ENCODE measurements at places on chromosomes 6 and 20.

- no peak for DNase-seq
Measured at GRCh38 chr6:126724821-126725220, 384.9 kb downstream of the CENPW start.

DNA sequence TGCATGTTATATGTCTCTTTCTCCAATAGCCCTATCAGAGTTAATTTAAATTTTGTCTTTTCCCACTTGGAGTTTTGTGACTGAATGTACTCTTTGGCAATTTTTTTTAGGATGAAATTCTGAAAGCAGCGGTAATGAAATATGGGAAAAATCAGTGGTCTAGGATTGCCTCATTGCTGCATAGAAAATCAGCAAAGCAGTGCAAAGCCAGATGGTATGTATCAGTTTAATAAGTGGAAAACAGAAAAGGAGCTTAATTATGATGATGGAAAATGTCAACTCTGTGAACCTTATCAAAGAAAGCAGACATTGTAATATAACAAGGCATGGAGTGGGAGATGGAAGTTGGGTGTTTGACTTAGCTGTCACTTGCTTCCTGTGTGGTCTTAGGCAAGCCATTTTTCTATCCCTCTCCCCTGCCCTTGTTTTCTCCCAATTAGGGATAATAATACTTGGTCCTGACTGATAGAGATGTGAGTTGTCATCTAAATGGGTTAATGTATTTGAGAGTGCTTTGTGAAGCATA lies 2.7 kb downstream of the CDC5L start:
- no peak for DNase-seq

- DNase-seq, result no peak
Measured at GRCh38 chr6:28643017-28643740, 117.5 kb downstream of the GPX5 start.

GRCh38 chr20:63043348-63044203 lies 36.8 kb upstream of the BHLHE23 start:
- no peak for DNase-seq

- DNase-seq, result no peak
Measured at GRCh38 chr6:169212436-169212835, 41.2 kb downstream of the THBS2 start.

- DNase-seq, result no peak
Measured at GRCh38 chr6:134850721-134851305, 99.1 kb downstream of the ALDH8A1 start.

GRCh38 chr20:61129311-61129710 lies 122.8 kb upstream of the CDH4 start:
- no peak for DNase-seq

DNA sequence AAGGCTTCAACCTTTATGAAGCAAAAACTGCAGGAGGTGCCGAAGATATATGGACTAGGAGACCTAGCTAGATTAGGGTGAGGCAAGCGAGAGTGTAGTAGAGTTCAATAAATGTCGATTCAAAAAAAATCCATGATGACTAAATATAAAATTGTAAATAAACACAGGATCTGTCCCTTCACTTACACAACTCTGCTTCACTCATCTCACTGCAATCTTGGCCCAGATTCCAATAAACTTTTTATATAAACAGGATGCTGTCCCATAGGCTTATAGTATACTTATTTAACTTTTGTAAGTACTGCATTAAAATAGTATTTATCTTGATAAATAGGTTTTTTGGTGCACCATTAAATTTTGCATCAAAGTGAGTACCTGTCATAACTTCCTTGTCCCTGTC lies 648.4 kb upstream of the NRSN1 start:
- DNase-seq, result no peak

DNA sequence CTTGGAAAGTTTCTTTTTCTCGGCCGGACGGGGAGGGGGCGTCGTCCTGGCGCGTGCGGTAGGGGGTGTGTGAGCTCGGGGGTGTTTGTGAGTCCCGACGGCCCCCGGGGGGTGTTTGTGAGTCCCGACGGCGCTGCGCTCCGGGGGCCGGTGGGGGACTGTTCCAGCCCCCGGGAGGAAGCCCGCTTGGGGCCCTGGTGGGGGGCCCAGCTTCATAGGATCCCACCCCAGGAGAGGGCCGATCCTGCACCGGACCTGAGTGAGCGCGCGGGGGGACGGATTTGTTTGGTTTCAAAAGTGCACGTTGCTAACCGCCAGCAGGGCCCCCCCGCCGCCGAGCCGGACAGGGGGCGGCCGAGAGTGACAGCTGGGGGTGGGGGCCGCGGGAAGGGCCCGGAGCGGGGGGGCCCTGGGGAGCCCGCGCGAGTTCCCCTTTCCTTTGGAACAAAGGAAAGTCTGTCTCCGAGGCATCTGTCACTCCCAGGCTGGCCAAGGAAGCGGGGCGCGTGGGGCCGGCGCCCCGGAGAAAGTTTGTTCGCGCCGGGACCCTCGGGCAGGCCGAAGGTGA lies 485 bp downstream of the TGIF2 start:
- DNase-seq, result no peak

DNA sequence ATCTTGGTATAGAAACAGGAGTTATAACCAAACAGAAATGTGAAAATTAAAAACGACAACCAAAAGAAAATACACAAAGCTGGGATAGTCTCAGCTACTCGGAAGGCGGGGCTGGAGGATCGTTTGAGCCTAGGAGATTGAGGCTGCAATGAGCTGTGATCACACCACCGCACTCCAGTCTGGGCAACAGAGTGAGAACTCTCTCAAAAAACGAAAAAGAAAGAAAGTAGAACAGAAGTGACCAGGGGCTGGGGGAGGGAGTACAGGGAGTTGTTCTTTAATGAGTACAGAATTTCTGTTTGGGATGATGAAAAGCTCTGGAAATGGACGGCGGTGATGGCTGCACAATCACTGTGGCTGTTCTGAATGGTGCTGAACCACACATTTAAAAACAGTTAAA lies 5.9 kb downstream of the GMEB2 start:
- no peak for DNase-seq

GRCh38 chr20:62061851-62062423 lies 3.7 kb downstream of the TAF4 start:
- DNase-seq, result no peak

GRCh38 chr20:33696448-33696847 lies 10.3 kb upstream of the E2F1 start:
- no peak for DNase-seq

DNA sequence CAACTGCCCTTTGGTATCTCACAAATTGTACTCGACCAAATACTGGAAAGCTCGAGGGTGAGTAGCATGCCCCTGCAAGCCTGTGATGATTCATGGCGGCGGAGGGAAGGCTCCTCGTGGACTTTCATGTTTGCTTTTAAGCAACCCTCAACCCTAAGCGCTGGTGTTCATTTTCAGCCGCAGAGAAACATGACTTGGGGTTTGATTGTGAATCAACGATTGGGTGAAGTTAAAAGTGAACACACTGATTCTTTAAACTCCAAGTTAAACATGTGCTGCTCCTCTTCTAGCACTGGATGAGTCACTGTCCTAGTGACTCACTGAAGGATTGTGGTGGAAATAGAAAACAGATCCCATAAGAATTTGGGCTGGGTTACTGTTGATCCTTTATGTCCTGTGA lies 8.3 kb downstream of the CD109 start:
- DNase-seq, result no peak

DNA sequence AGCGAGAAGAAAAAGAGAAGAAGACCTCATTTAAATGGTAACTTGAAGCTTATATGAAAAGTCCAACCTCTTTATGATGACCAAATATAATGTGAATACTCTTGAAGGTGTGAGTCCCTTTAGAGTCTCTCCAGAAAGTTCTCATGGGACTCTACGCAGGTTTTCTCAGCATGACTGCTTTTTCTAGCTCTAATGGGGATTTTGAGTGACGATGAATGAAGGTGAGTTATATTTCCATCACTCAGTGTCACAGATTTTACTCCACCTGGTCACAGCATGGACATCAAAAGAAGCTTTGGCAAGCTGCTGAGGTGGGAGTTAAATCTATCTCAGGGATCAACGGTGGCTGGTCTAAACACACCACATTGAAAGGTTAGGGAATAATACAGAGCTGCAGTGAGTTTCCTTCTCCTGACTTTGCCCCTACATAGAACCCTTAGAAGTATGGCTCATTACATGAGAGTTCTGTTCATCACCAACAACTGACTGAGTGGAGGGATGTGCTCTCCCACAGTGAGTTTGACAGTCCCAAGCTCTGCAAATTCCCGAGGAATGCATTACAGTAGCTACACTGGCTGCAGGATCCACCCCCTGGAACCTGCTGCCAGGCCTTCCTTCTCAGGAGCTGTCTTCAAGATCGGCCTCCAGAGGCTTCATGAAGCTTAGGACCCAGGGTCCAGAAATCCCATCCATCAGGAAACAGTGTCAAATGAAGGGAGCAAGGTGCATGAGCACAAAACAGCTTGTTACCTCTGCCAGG lies 126.8 kb downstream of the FOXC1 start:
- DNase-seq, result no peak

DNA sequence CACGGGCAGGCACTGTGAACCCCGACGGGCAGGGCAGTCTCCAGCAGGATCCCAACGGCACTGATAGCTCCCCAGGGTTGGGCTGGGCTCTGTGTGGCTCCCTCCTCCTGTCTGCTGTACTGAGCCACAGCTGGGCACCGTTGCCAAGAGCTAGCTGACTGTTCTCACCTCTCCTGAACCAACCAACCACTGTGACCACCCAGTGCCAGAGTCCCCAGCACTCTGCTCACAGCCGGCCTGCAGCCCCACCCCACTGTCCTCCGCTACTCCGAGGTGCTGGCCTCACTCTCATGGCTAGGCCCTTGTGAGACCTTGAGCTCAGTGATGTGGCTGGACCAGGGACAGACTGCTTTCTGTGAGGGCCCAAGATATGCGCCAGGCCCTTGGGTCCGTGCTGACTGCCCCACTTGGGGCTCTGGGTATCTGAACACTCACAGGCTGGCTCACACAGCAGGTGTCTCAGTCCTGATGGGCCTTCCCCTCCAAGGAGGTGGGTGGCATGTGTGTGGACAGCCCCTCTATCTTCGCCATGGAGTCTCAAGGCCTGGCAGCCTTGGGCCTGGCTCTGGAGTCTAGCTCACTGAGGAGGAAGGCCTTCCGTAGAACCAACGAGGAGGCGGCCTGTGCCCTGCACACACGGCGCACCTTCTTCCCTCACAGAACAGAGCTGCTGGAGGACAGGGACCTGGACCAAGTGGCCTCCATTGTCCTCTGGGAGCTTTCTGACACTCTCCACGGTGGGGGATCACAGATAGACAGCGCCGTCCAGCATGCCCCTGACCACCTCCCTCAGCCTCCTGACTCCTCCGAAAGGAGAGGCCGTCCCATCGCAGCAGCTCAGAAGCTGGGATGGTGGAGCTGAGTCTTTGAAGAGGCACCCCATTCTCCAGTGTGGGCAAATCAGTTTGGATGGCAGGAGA lies 53.5 kb downstream of the TCP11 start:
- no peak for DNase-seq

GRCh38 chr6:139364302-139364981 lies 10.0 kb downstream of the CITED2 start:
- DNase-seq, result no peak

GRCh38 chr6:26105109-26105730 lies 18.0 kb downstream of the HFE start:
- no peak for DNase-seq

GRCh38 chr20:62172666-62173065 lies 10.2 kb upstream of the MTG2 start:
- DNase-seq, result no peak

GRCh38 chr6:3351829-3352524 lies 93.2 kb downstream of the PSMG4 start:
- no peak for DNase-seq

DNA sequence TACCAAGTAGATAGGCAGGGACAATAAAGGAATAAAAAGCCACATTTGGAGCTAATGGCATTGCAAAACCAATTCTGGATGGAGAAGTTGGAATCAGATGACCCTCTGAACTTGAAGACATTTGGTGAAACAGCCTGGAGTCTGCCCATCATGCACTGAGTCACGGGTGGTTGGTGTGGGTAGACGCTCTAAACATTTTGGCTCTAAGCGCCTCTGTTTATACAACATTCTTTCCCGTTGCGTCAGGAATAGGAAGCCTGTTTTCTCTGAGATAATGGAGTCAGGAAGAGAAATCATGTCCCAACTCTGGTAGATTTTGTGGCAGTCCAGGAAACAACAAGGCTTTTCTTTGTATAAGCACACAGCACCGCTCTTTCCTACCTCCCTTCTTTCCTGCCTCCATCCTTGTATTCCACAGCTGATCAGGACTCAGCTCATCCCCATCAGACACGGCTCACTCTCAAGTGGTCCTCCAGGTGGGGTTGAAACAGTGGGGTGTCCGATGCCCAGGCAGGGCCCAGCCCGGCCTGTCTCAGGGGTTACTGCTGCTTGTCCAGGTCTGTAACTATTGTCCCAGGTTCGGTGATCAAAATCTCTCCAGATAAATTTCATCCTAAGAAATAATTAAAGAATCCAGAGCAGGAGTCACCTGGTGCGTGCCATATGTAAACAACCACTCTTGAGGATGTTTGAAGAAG lies 12.1 kb upstream of the RAMACL start:
- no peak for DNase-seq

DNA sequence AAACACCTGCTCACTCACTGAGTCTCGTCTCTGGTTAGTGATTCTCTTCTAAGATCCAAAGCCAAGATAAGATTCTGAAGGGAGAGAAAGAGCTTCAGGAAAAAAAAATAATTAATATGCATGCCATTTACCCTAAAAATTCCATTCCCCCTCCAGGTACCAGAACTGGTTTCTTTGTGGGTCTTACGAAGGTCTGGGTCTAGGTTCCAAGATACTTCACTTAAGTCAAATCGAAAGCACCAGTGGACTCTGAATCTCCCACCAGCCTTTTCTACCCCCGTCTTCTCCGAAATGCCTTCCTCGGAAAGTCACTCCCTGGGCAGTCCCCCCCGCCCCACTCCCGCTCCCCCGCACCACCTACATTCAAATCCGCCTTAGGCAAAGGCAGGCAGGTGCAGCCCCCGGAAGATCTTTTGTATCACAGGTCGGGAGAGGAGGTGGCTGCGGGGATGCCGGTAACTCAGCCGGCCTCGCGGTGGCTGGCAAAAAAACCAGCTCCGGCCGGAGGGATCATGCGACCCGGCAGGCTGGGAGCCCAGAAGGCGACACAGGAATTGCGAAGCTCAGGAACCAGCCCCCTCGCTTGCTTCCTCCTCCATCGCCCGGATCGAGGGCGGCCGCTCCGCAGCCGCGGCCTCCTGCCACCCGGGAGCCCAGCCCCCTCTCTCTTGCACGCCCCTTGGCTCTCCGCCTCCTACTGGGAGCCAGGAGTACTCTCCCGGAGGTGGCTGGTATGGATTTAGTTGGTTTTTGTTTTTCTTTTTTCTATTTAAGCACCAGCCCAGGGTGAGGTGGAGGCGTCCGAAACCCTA lies at the start of gene BCL2L1:
BCL2L1 (minus strand) TSS at position 612 of the 812 bp plus-strand sequence. CDS start 650 bp downstream, outside the sequence.
- peak; percentile 56 for DNase-seq

DNA sequence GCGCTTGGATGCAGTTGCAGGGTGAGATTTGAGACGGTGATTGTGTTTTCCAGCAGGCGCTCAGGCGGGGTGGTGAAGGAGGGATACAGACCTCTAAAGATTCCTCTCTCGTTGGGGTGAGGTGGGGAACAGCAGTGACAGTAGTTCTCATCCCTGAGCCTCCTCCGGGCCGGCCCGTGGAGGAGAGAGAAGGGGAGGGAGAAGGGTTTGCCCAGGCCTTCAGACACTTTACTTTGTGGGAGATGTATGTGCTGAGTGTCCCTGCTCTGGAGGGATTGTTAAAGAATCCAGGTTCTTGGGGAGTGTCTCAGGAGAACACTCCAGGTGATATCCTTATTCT lies 41.0 kb downstream of the PSMB9 start:
- DNase-seq, result no peak

All from activated CD8-positive, alpha-beta memory T cell treated with anti-CD3 and anti-CD28 coated beads for 4 hours (primary cell).